ENCODE measurements at places on chromosomes 5 and 9.

DNA sequence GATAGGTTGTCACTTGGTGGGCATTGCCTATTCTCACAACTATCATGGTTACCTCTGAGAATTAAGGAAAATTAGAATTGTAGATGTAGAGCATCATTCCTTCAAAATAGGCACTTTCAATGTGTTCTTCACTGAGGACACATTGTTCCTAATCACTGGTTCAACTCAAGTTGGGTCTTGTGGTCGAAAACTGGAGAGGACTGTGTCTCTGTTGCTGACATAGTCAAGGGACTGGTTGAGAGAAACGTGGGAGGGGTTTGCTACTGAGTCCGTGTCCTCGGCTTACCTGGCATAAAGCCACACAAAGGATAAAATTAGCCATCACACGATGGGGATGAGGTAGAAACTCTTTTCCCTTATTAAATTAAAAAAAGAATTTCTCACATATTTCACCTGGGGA lies 205.9 kb upstream of the CD180 start:
- no peak for DNase-seq

- no peak for DNase-seq
These were observed 44.0 kb upstream of the MAN2A1 start for GRCh38 chr5:109645707-109646192.

- no peak for DNase-seq
These were observed 573.1 kb upstream of the KLF4 start for GRCh38 chr9:108062680-108063079.

GRCh38 chr5:142150431-142150830 lies 41.9 kb downstream of the NDFIP1 start:
- DNase-seq, result no peak

DNA sequence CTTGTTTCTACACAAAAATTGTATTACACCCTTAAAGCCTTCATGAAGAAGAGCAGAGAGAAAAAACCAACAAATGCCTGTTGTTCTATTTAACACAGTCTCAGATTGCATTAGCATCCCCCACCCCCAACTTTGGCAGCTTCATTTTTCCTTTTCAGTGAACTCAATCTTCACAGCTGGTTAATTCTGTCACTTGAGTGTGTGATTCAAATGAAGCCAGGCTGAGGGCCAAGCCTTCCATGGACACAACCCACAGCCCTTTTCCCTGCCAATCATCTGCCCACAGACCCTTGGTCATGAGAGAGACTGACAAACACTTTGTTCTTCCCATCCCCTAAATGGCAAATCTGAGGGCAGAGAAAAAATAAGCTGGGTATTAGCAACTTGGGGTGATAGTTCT lies 217.5 kb upstream of the NMUR2 start:
- no peak for DNase-seq

GRCh38 chr9:81052846-81053245 lies 636.5 kb downstream of the TLE1 start:
- DNase-seq, result no peak

GRCh38 chr9:13396418-13396817 lies 116.9 kb upstream of the MPDZ start:
- no peak for DNase-seq

DNA sequence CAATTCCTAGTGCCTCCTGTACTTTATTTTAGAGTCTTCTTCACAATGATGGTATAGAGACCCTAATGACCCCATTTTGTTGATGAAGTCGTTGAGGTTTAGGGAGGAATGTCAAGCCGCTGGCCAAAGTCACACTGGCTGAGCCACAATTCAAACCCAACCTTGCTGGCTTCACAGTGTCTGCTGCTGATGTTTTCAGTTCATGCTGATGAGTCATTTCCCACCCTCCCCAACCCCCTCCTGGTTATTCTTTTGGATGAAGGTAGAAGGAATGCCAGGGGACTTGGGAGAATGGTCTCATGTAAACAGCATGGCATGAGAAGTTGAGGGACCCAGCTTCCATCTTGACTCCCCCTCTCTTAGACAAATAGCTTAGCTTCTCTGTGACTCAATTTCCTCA lies 68.6 kb downstream of the TMEM252 start:
- no peak for DNase-seq

DNA sequence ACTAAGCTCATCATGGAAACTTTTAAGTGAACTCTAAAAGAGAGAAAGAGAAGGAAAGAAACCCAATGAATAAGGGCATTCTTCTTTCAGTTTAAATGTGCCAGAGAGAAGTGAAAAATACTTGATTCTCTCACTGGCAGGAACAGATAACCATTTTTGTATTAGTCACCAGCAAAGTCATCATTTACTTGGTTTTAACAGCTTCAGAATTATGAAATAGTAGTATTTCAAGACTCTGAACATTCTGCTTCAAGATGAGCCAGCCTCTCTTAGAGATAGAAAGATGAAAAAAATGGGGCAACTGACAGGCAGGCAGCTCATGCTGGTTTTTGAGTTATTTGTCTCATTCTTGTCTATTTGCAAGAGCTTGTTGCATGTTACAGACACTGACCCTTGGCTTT lies 103.5 kb downstream of the GCNT1 start:
- no peak for DNase-seq

DNA sequence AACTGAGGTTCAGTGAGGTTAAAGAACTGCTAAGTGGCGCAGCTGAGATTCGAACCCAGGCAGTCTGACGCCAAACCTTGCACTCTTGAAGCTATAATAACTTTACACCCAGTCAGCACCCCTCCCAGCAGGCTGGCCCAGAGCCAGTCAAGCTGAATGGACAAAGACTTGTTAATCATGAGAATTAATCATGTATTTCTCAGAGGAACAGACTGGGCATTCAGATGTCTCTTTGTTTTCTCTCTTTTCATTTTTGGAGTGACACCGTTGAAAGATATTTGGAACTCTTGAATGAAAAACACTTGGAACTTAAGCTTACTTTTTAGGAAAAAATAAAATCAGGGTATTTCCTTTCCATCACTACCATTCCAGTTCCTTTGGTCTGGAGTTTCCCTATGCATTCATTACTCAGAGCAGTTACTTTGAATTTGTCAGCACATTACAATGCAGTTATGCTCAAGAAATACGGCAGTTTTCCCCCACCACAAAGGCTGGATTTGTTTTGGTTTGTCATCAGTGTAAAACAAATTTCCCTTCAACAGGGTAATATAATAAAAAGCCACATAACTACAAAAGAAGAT lies 22.6 kb upstream of the MAMDC2 start:
- DNase-seq, result no peak

GRCh38 chr9:97772145-97772544 lies 75.0 kb upstream of the XPA start:
- no peak for DNase-seq

GRCh38 chr5:179115307-179115706 lies 55.1 kb downstream of the ZNF354C start:
- no peak for DNase-seq

- DNase-seq, result no peak
These were observed 18.6 kb downstream of the ARPC5L start for GRCh38 chr9:124880501-124880900.

- no peak for DNase-seq
These were observed 113.5 kb downstream of the CAAP1 start for GRCh38 chr9:26779062-26779461.

DNA sequence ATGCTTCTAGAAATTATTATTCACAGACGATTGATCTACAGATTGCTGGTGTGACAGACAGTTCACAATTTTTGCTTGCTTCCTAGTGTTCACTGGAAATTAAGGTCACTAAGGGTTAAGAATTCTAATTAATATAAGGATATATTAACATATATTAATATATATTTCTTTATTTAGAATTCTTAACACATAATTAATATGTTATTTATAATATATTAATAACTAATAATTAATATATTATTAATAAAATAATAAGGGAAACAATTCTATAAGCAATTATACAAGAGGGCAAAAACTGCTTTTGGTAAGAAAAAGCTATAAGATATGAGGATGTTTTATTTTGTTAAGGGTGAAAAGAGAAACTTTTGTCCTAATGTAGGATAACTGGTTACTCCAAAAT lies 56.3 kb downstream of the PDE6A start:
- no peak for DNase-seq

GRCh38 chr5:54518146-54518817 lies 723 bp downstream of the SNX18 start:
- DNase-seq, result peak; percentile 37

DNA sequence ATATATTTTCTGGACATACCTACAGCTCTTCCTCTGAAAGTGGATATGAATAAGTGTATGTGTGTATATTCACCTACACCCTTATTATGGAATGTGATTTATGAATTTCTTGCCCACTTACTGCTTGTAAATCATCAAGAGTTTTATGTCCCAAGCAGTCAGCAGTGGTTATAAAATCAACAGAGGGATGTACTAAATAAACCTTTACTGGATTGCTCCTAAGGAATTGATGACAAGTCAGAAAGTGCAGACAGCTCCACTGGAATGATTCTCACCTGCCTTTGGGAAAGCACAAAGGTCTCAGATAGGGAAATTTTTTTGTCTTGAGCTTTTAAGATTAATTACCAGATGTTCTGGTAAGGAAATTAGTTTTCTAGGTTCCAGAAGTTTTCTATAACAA lies 9.3 kb downstream of the TMEM174 start:
- DNase-seq, result no peak

DNA sequence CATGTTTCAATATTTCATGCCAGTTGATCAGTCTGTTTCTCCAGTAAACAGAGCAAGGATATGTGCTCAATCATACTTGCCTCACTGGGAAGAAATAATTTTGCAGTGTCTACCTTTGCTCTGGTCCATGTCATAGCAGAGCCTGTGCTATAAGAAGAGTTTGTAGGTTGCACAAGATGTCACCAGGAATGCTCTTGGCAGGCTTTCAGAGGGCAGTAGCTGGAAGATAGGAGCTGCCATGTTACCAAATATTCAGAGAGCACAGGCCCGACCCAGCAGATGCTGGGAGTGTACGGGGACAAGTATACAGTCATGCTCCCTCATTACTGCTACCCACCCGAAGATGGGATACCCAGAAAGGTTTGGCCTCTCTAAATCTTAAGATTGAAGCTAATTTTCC lies 102.7 kb downstream of the UGCG start:
- no peak for DNase-seq
